ENCODE measurements at places on chromosomes 1 and 21. TPM values are rescaled to one million over a fixed set of nuclear protein-coding genes. Genes with fewer than 3 reads are reported as not detected.

Gene RGS8
- not detected for total RNA-seq

Gene SNX7
- 49.1 TPM for total RNA-seq

Gene NIBAN1
- 34.8 TPM for total RNA-seq

Gene WLS
- 26.7 TPM for total RNA-seq

Gene DENND2D
- 5.1 TPM for total RNA-seq

DNA sequence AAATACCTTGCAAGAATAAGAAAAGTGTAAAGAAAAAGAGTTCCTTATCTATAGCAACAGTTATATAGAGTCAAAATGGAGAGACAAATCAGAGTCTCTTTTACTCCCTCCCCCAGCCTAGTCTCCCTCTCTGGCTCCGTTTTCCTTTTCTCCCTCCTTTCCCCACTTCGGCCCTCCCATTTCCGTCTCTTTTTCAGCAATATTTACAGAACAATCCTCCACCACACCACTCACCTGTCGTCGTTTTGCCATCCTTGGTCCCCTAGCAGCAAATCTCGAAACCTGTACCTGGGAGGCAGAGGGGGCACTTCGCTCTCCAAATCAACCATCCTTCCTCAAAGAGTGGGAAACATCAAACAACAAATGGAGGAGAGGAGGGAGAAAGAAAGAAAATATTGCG lies 259 bp downstream of the KCNT2 start:
- H3K27ac ChIP-seq = no peak overlapping the region
- H3K36me3 ChIP-seq = no peaks in the 10 kb centered on the region
- DNase-seq = peak; percentile 23
- peaks cover 1% of the 10 kb centered on the region for H3K27me3 ChIP-seq
- peaks cover 5% of the 10 kb centered on the region for H3K4me1 ChIP-seq

GRCh38 chr21:24988941-24989340 lies 618.3 kb downstream of the MRPL39 start:
- H3K27me3 ChIP-seq = no peaks in the 10 kb centered on the region
- no peak overlapping the region for H3K27ac ChIP-seq
- H3K4me1 ChIP-seq = no peaks in the 10 kb centered on the region
- H3K36me3 ChIP-seq = no peaks in the 10 kb centered on the region
- no peak overlapping the region for H3K4me3 ChIP-seq
- DNase-seq = no peak

GRCh38 chr1:117678246-117678977 lies 72.6 kb downstream of the TENT5C start:
- DNase-seq = peak; percentile 30
- no peaks in the 10 kb centered on the region for H3K36me3 ChIP-seq
- no peaks in the 10 kb centered on the region for H3K27me3 ChIP-seq
- no peak overlapping the region for H3K4me3 ChIP-seq
- H3K27ac ChIP-seq = no peak overlapping the region
- H3K4me1 ChIP-seq = peaks cover 19% of the 10 kb centered on the region

DNA sequence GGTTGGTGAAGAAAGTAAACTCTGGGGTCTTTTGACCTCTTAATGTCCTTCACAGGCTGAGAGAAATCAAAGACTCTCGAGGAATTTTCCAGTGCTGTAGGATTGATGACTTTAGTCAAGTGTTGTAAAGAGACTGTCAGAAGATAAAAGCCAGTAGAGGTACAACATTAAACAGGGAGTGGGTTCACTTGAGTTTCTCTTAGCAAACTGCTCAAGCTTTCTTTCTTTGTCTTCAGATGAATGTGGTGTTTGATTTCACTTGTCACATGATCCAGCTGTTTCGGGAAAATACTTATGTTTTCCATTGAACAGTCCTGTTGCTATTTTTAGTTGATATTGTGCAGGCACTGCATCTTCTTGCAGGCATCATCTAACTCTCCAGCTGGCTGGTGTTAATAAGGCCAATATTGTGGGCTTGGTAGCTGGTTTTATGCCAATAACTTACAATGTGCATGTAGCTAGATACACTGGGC lies 45.6 kb downstream of the XCL2 start:
- peak; percentile 26 for DNase-seq
- H3K4me1 ChIP-seq = no peaks in the 10 kb centered on the region
- H3K27ac ChIP-seq = no peak overlapping the region
- H3K4me3 ChIP-seq = no peak overlapping the region
- H3K36me3 ChIP-seq = no peaks in the 10 kb centered on the region

GRCh38 chr1:170707959-170708655 lies 44.2 kb downstream of the PRRX1 start:
- H3K36me3 ChIP-seq = no peaks in the 10 kb centered on the region
- peak overlapping the region; percentile 44 for H3K4me3 ChIP-seq
- peak overlapping the region; percentile 94 for H3K27ac ChIP-seq
- no peaks in the 10 kb centered on the region for H3K27me3 ChIP-seq
- peak; percentile 96 for DNase-seq

DNA sequence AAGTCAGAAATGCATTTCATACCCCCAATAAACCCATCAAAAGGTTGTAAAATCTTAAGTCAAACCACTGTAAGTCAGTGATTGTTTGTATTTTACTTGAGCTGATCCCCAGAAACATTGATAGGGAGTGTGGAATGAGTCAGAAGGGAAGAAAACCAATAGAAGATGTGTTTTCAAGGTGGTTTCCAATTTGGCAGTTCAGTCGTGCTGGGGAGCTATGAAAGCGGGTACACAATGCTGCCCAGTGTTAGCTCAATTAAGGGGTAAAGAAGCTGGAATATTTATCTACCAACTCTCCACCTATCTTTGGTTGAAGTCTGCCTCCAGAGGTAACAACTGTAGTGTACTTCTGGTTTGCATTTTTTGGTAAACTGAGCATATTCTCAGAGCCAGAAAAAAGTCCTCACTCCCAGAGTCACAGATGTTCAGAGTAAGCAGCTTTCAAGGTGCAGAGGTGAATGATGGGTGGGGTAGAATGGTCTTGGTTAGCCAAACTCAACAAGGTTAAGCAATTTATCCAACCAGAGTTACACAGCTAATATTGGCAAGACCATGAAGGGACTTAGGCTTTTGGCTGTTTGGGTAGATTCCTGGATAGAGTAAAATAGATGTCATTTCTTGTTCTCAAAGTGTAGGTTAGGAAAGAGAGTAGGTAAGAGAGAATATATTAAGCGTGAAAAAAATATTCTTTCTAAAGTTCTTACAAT lies 202.9 kb upstream of the ADGRL2 start:
- H3K4me1 ChIP-seq = no peaks in the 10 kb centered on the region
- H3K27ac ChIP-seq = no peak overlapping the region
- H3K27me3 ChIP-seq = no peaks in the 10 kb centered on the region
- H3K36me3 ChIP-seq = no peaks in the 10 kb centered on the region

GRCh38 chr1:186149591-186149990 lies 225.5 kb downstream of the TPR start:
- H3K27me3 ChIP-seq = no peaks in the 10 kb centered on the region
- H3K36me3 ChIP-seq = no peaks in the 10 kb centered on the region
- no peak for DNase-seq
- no peak overlapping the region for H3K27ac ChIP-seq
- H3K4me1 ChIP-seq = peaks cover 16% of the 10 kb centered on the region

DNA sequence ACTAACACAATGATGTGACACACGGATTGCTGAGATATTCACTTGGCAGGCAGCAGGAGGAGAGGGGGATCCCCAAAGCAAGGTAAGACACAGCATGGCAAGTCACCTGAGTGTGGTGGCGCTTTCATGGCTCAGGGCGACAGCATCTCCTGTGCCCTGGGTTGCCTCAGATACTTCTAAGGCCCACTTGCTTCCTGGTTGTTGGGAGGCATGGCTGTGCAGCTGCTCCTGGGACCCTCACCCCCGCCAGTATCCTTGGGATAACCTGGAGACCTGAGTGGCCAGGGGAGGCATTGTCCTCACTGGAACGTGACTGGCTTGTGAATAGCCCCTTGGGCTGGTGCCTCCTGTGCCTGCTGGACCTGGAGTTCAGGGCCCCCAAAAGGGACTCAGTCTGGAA lies 69.8 kb downstream of the STUM start:
- H3K36me3 ChIP-seq = no peaks in the 10 kb centered on the region
- DNase-seq = no peak
- H3K4me1 ChIP-seq = no peaks in the 10 kb centered on the region
- peaks cover 20% of the 10 kb centered on the region for H3K27me3 ChIP-seq
- H3K27ac ChIP-seq = no peak overlapping the region

DNA sequence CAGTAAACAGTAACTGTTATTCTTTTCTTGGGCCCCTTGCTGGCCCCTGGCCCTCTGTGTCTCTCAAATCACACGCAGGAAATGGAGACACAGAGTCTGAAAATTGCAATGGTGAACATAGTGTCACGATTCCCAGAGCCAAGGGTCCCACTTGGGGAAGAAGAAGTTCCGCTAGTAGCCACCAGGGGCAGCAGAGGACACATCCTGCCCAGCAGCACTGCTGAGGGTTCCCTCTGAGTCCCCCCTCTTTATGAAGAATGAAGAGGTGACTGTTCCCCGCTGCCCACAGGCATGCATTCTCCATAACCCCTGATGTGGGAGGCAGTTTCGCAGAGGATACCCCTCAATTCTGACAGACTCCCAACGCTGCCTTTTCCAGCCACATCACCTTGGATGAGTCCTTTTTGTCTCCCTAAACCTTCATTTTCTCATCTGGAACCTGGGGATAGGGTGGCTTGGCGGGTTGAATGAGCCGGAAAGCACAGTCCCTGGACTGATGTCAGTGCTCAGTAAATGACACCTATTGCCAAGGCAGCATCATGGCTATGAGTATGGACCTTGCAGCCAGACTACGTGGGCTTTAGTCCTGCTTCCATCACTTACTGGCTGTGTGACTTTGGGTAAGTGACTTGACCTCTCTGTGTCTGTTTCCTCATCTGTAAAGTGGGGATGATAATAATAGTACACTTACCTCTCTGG lies 238.0 kb upstream of the TMEM51 start:
- H3K4me1 ChIP-seq = 0 out of 2 replicates have a peak, but pooled peaks cover 4% of the 10 kb centered on the region
- H3K27ac ChIP-seq = no peak overlapping the region
- DNase-seq = peak; percentile 56
- H3K27me3 ChIP-seq = no peaks in the 10 kb centered on the region
- no peaks in the 10 kb centered on the region for H3K36me3 ChIP-seq

DNA sequence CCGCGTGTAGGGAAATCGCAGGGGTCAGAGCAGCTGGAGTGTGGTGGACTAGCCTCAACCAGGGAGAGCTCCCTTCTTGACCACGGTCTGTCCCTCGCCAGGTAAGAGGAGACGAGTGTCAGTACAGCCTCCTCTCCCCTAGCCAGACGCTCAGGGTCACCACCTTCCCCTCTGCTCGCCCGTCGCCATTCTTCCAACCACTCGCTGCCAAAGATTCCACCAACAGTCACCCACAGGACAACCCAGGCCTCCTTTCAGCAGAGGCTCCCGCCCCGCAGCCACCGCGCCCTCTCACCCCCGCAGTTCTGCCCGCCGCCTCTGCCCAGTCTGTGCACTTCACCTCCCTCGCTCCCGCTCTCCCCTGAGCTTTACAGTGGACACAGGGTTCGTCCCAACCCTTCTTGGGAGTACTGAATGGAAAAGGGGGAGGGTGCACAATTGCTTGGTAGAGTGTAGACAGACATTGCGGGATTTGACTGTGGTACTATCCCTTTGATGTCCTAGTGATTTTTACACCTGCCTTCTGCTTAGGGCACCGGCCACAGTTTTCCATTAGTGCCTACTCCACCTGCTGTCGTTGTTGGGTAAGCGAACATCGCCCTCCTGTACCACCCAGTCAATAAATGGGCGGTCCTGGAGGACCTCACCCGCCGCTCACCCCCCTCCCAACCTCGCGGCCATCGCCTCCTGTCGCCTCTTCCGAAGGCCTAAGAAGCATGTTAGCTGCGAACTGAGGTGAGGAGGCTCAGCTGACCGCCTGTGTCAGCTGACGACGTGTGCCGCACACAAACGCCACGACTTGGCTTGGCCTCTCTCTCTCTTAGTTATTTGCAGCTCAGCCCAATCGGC lies 9.2 kb upstream of the NBPF11 start:
- DNase-seq = no peak
- no peaks in the 10 kb centered on the region for H3K36me3 ChIP-seq
- no peak overlapping the region for H3K27ac ChIP-seq
- peaks cover 28% of the 10 kb centered on the region for H3K27me3 ChIP-seq
- no peak overlapping the region for H3K4me3 ChIP-seq
- H3K4me1 ChIP-seq = no peaks in the 10 kb centered on the region

DNA sequence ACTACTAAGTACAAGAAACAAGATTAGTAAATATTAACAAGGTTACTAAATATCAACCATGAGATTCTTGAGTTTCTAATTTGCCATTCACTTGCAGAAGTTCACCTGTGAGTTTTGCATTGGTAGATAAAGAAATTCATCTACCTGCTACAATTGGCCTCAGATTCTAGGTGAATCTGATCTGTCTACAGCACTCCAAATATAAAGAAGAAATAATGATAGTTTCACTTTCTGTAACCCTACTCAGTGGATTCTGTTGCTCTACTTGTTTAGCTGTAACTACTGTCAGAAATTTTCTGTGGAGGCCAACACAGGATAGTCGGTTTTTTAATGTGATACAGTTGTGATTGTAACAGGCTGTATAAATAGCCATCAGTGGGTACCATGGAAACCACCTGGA lies 118.6 kb downstream of the NR5A2 start:
- no peaks in the 10 kb centered on the region for H3K36me3 ChIP-seq
- no peak overlapping the region for H3K4me3 ChIP-seq
- H3K4me1 ChIP-seq = peaks cover 13% of the 10 kb centered on the region
- H3K27me3 ChIP-seq = no peaks in the 10 kb centered on the region
- DNase-seq = no peak

- peaks cover 14% of the 10 kb centered on the region for H3K4me1 ChIP-seq
- H3K4me3 ChIP-seq = no peak overlapping the region
Observed at GRCh38 chr1:234776256-234776875, 166.4 kb upstream of the IRF2BP2 start.

DNA sequence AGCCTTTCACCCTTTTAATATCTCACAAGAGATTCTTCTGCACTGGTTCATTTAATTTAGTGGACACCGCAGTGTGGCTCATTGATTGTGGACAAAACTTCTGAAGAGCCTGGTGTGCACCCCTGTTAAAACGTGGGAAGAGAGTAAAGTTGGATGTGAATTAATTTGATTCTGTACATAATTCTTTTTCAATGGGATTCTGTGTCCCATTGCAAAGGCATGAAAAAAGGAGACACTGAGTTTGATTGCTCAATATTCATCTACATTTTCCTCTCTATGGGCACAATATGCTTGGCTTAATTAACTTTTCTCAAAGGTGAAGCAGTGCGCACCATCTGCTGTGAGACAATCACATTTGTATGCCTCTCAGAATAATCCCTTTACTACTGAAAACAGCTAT lies 95.1 kb downstream of the BARHL2 start:
- H3K4me3 ChIP-seq = no peak overlapping the region
- DNase-seq = no peak
- H3K27me3 ChIP-seq = no peaks in the 10 kb centered on the region
- no peak overlapping the region for H3K27ac ChIP-seq
- no peaks in the 10 kb centered on the region for H3K36me3 ChIP-seq

GRCh38 chr1:16120940-16121410 lies 34.9 kb downstream of the EPHA2 start:
- no peak overlapping the region for H3K4me3 ChIP-seq
- H3K27me3 ChIP-seq = no peaks in the 10 kb centered on the region
- DNase-seq = peak; percentile 19
- peaks cover 28% of the 10 kb centered on the region for H3K4me1 ChIP-seq
- peaks cover 19% of the 10 kb centered on the region for H3K36me3 ChIP-seq

GRCh38 chr1:59625384-59625783 lies 189.4 kb upstream of the HOOK1 start:
- H3K4me3 ChIP-seq = no peak overlapping the region
- H3K27ac ChIP-seq = no peak overlapping the region
- H3K27me3 ChIP-seq = no peaks in the 10 kb centered on the region
